ENCODE measurements at places on chromosomes 2 and 18. TPM values are rescaled to one million over a fixed set of nuclear protein-coding genes. Genes with fewer than 3 reads are reported as not detected.

The SRD5A2 gene
- not detected for total RNA-seq

The HAAO gene
- total RNA-seq, result not detected

The AQP12A gene
- total RNA-seq, result not detected

The UBE2F gene
- total RNA-seq, result 89.4 TPM

The RASGRP3 gene
- total RNA-seq, result 1.8 TPM

The CYP27C1 gene
- 0.36 TPM for total RNA-seq

The TUBA4B gene
- total RNA-seq, result not detected

The TMEM37 gene
- 2.9 TPM for total RNA-seq

The LYPD1 gene
- 1.1 TPM for total RNA-seq

The IL37 gene
- not detected for total RNA-seq

The TGIF1 gene
- total RNA-seq, result 126 TPM

The SLC14A1 gene
- total RNA-seq, result 0.49 TPM

The BMP10 gene
- total RNA-seq, result not detected

The STEAP3 gene
- 5.0 TPM for total RNA-seq

The ALLC gene
- not detected for total RNA-seq

The COQ10B gene
- 29.6 TPM for total RNA-seq

The SERPINB4 gene
- not detected for total RNA-seq

The IKZF2 gene
- total RNA-seq, result 18.6 TPM

The SCN1A gene
- not detected for total RNA-seq

The TMEM200C gene
- total RNA-seq, result not detected

The COL6A3 gene
- total RNA-seq, result 1,547 TPM

The LOXHD1 gene
- total RNA-seq, result not detected

The RAB6D gene
- not detected for total RNA-seq

The FBLN7 gene
- 10.8 TPM for total RNA-seq

The RIT2 gene
- not detected for total RNA-seq

The IFIH1 gene
- total RNA-seq, result 3.9 TPM

The GBX2 gene
- not detected for total RNA-seq

The PSMA8 gene
- not detected for total RNA-seq

The ADCYAP1 gene
- not detected for total RNA-seq

The GRHL1 gene
- 0.16 TPM for total RNA-seq

The DPP4 gene
- total RNA-seq, result 64.8 TPM

The HSPE1 gene
- 48.7 TPM for total RNA-seq

The FIGN gene
- total RNA-seq, result 0.36 TPM

The TMEM178A gene
- total RNA-seq, result 5.7 TPM

The PCARE gene
- not detected for total RNA-seq

The POTEJ gene
- total RNA-seq, result not detected

The SLC30A3 gene
- total RNA-seq, result not detected

The KCTD1 gene
- total RNA-seq, result 15.1 TPM

The UGT1A3 gene
- total RNA-seq, result not detected

The STAT4 gene
- total RNA-seq, result 7.8 TPM

The UGT1A8 gene
- total RNA-seq, result not detected

The ANKRD62 gene
- not detected for total RNA-seq

The CD28 gene
- total RNA-seq, result not detected

The MEP1B gene
- total RNA-seq, result not detected

The GAD1 gene
- total RNA-seq, result not detected
